Right lobe of liver (tissue), 6 donors: ENCODE measurements at places on chromosomes 16 and 17. TPM values are rescaled to one million over a fixed set of nuclear protein-coding genes. Genes with fewer than 3 reads are reported as not detected.

HEATR3 gene
- 21.1 TPM for total RNA-seq

GRCh38 chr17:4497101-4497824 lies 1.4 kb upstream of the SPNS2 start:
- no peaks in the 10 kb centered on the region for H3K27me3 ChIP-seq
- peak overlapping the region; percentile 86 for H3K27ac ChIP-seq
- no peaks in the 10 kb centered on the region for H3K4me1 ChIP-seq
- peak overlapping the region; percentile 52 for H3K4me3 ChIP-seq
- DNase-seq: peak; percentile 90
- H3K36me3 ChIP-seq: no peaks in the 10 kb centered on the region

TIGD7 gene
- total RNA-seq: 0.56 TPM

- no peak overlapping the region for H3K27ac ChIP-seq
- no peak for DNase-seq
- H3K4me1 ChIP-seq: no peaks in the 10 kb centered on the region
- H3K27me3 ChIP-seq: no peaks in the 10 kb centered on the region
These were observed 21.0 kb upstream of the FZD2 start for GRCh38 chr17:44536090-44536953.

GRCh38 chr16:31145398-31145990 lies 4.4 kb downstream of the PRSS36 start:
- H3K4me3 ChIP-seq: no peak overlapping the region
- no peak overlapping the region for H3K27ac ChIP-seq
- no peak for DNase-seq
- no peaks in the 10 kb centered on the region for H3K4me1 ChIP-seq

DNA sequence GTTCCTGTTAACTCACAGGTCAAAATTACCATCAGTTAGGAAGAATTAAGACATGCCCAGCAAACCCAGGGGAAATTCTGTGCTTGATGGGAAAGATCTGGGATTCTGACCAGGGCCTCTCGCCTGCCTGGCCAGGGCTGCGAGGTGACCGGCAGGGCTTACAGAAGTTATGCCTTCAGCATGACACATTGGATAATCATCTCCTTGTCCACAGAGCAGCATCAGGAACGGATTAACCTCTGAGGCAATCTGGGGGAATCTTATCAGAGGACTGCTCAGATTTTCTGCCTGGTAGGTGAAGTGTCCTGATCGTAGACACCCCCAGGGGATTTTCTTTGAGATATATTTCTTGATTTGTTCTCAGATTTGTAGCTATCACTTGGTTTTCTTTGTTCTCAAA lies 172.5 kb downstream of the HS3ST3A1 start:
- H3K4me1 ChIP-seq: no peaks in the 10 kb centered on the region
- H3K36me3 ChIP-seq: no peaks in the 10 kb centered on the region
- no peaks in the 10 kb centered on the region for H3K27me3 ChIP-seq
- H3K4me3 ChIP-seq: no peak overlapping the region
- no peak for DNase-seq
- no peak overlapping the region for H3K27ac ChIP-seq

PRAC1 gene
- total RNA-seq: not detected

GRCh38 chr16:27670071-27670810 lies 120.3 kb downstream of the KATNIP start:
- no peaks in the 10 kb centered on the region for H3K4me1 ChIP-seq
- H3K36me3 ChIP-seq: no peaks in the 10 kb centered on the region
- no peak overlapping the region for H3K27ac ChIP-seq
- DNase-seq: no peak

DNA sequence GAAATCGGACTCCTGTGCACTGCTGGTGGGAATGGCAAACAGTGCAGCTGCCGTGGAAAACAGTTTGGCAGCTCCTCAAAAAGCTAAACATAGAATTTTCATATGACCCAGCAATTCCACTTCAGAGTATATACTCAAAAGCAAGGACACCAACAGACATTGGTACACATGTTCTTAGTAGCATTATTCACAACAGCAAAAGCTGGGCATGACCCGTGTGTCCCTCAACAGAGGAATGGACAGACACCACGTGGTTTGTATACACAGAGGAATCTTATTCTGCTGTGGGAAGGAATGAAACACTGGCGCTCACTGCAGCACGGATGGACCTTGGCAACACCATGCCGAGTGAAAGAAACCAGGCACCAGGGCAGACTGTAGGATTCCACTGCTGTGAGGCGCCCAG lies 16.0 kb downstream of the NPTX1 start:
- H3K36me3 ChIP-seq: no peaks in the 10 kb centered on the region
- H3K27me3 ChIP-seq: no peaks in the 10 kb centered on the region
- H3K4me3 ChIP-seq: no peak overlapping the region
- DNase-seq: no peak
- no peaks in the 10 kb centered on the region for H3K4me1 ChIP-seq

DNA sequence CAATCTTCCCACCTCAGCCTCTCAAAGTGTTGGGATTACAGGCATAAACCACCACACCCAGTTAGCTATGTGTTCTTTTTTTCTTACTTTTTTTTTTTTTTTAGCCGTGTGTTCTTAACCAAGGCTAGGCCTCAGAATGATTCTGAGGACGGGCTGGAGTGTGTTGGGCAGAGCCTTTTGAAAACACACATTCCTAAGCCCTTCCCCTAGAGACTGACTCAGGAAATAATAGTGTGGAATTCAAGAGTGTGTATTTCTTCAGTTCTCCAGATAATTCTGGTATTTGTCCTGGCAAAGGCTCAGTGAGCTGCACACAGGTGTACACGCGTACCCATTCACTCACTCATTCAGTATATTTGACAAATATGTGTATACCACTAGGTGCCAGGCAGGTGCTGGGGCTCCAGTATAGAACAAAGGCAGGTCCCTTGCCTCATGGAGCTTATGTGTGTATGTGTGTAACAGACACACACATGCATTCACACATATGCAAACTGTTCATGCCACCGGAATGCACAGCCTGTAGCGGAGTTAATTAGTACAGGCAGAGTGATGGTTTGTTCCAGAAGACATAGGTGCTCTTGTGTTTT lies 19.4 kb upstream of the NFATC3 start:
- peaks cover 9% of the 10 kb centered on the region for H3K4me1 ChIP-seq
- no peaks in the 10 kb centered on the region for H3K36me3 ChIP-seq
- H3K27me3 ChIP-seq: no peaks in the 10 kb centered on the region
- no peak for DNase-seq
- no peak overlapping the region for H3K4me3 ChIP-seq
- H3K27ac ChIP-seq: no peak overlapping the region

DNA sequence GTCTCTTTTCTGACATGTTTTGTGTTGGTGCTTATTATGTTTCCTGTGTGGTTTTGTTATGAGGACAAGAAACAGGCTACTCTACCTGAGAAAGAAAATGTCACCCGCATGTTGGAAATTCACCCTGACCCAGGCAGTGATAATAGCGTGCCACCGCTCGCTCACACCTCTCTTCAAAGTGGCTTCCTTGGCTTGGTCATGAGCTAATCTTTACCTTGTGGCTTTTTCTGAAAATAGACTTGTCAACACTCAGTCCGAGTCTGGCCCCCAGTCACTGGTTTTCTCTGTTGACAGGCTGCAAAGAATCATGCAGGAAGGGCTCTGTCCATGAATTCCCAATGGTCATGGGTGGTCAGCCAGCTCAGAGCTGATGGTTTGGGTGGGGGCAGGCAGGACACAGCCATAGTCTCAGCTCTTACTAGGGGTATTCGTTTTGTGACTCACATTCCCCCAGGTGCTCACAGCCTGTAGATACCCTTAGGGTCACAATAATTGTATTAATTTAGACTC lies 121.3 kb upstream of the CACNG5 start:
- H3K36me3 ChIP-seq: no peaks in the 10 kb centered on the region
- no peak for DNase-seq
- no peak overlapping the region for H3K4me3 ChIP-seq
- no peaks in the 10 kb centered on the region for H3K4me1 ChIP-seq

DNA sequence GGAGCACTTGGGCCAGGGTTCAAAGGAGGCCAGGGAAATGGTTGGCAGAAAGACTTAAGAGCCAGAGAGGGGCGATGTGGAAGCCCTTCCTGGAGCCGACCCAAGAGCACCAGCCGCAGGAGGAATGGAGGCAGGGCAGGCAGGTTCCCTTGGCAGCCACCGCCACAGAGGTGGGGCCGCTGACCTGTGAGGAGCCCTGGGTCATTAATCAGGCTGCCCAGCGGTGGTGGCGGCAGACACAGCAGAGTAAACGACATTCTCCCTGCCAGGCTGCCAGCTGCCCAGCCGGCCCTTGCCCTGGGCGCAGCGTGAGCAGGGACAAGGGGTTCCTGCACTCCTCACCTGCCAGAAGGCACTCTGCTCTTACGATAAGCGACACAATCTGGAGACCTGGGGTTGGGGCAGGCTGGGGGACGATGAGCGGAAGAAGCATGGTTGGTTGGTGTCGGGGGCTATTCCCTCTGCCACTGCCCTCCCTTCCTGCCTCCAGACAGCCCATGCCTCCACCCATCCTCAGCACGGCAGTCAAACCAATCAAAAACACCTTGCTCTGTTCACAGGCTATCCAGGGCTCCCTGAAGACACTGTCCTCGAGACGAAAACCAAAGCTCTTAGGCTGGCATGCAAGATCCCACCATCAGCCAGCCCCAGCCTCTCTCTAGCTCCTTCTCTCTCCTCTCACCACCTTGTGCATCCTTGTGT lies 40.9 kb downstream of the PLXDC1 start:
- peak; percentile 92 for DNase-seq
- no peak overlapping the region for H3K4me3 ChIP-seq
- no peak overlapping the region for H3K27ac ChIP-seq
- no peaks in the 10 kb centered on the region for H3K36me3 ChIP-seq
- H3K4me1 ChIP-seq: peaks cover 4% of the 10 kb centered on the region
